ENCODE measurements at places on chromosomes 13 and 19.

GRCh38 chr13:50078895-50079654 is 63.8 kb downstream of the KCNRG start:
- DNase-seq = no peak

DNA sequence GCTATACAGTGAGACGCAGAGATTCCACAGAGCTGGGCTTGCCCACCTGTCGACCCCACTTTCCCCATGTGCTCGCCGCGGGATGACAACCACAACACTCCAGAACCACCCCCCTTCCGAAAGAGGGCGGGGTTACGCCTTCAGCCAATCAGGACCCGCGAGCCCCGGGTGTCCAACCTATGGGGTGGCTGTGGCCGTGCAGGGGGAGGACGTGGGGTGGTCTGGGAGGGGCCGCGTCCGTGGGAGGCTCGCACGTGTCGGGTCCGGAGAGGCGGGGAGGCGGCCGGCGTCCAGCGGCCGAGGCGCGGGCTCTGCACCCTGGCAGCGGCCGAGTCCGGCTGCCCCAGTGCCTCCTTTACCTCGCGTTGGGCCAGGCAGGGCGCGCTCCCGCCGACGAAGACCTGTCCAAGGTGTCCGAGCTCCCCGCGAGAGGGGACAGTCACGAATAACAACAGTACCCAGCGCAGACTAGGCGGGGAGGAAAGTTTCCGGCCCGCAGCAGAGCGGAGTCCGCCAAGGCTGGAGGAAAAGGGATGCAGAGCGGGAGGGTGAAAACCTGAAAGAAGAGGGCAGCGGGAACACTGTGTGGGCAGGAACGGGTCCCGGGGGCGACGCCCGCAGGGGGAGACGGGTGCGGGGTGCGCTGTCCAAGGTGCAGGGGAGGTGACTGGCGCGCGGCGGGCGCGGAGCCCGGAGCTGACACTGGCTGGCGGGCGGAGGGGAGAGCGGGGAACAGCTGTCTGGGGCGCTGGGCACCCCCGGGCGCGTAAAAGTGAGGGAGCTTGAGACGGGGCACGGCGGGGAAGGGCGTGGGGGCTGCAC is 911 bp downstream of the ENOX1 start:
- no peak for DNase-seq

DNA sequence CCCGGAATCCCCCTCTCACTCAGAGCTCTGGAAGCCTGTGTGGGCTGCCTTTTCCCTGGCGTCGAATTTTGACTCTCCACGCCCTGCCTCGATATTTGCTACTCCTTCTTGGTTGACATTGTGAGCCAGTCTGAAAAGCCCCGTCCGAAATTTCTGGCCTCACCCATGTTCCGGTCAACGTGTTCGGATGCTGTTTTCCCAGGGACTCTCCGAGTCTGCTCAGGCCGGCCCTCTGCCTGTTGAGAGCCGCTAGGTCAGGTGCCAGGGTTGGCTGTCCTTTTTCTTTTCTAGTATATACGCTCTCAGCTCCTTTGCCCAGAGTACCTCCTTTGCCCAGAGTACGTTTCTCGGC is 6.8 kb upstream of the DGKH start:
- DNase-seq = no peak

DNA sequence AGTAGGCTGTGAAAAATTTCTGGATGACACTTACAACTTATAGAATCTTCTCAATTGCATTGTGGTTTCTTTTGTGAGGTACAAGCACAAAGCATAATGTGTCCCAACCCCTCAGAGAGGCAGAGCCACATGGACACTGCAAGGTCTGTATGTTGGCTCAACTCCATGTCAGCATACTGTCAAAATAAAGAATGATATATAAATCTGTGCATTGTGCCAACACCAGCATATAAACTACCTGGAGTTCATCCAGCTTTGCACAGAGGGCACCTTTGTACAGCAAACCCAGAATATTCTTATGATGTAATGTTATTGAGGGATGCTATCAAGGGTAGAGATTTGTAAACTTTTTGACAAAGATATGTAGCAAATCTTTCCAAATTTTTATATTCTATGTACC is 1065.8 kb upstream of the MIR17HG start:
- no peak for DNase-seq

GRCh38 chr19:58429745-58430144 is 10.2 kb downstream of the ZNF132 start:
- DNase-seq = no peak

DNA sequence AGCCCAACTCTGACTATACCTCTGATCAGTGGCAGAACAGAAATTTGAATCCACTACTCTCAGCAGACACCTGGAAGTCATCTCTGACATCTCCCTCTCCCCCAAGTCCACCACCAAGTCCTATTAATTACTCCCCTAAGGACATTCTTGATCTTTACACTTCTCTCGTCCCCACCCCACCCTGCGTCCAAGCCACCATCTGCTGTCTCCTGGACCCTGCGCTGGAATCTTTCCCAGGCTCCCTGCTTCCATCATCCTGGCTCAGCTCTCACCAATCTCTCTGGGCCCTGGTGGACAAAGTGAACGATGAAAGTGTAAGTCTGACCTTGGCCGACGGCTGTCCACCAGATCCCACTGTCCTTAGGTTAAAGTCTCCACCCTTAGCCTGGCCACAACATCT is 145.6 kb upstream of the GJB6 start:
- DNase-seq = no peak

- DNase-seq = no peak
These were observed 38.7 kb downstream of the CYP2B6 start for GRCh38 chr19:41029524-41030432.

DNA sequence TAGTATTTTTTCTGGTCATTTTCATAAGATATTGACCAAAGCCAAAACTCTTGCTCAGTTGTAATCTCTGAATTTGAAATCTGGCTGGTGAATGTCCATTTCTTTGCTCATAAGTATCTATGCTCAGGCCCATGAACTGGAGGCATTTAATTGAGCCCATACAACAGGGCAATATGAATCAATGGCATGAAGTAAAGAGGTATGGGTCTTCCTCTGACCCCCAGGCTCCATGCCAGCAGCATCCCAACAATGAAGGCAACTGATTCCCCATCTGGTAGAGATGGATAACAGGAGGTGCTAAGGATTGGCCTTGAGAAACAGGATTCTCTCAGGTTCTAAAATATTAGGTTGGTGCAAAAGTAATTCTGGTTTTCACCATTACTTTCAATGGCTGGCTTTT is 330.8 kb downstream of the LIG4 start:
- no peak for DNase-seq

Data from stimulated activated CD8-positive, alpha-beta memory T cell treated with anti-CD3 and anti-CD28 coated beads, Interleukin-4, amount 100 ng/mL, for 4 hours (primary cell).